Lower leg skin (tissue), 4 donors: ENCODE measurements at places on chromosomes 1 and 21.

- DNase-seq = no peak
Observed at GRCh38 chr21:41951876-41952567, 1.8 kb downstream of the C2CD2 start.

DNA sequence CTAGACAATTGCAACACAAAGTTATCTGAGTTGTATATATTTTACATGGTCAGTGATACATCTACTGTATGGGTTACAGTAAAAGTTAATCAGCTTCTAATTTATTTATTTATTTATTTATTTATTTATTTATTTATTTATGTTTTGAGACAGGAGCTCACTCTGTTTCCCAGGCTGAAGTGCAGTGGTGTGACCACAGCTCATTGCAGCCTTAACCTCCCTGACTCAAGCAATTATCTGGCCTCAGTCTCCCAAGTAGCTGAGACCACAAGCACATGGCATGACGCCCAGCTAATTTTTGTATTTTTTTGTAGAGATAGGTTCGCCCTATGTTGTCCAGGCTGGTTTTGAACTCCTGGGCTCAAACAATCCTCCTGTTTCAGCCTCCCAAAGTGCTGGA lies 241.6 kb downstream of the PTPRC start:
- DNase-seq = no peak

GRCh38 chr1:62676611-62677356 lies 11.4 kb downstream of the DOCK7 start:
- no peak for DNase-seq

GRCh38 chr1:100178091-100178490 lies at the start of gene LRRC39:
Gene LRRC39 (minus strand): TSS chr1:100178256. CDS start chr1:100168516, 9,740 bp downstream.
- no peak for DNase-seq

DNA sequence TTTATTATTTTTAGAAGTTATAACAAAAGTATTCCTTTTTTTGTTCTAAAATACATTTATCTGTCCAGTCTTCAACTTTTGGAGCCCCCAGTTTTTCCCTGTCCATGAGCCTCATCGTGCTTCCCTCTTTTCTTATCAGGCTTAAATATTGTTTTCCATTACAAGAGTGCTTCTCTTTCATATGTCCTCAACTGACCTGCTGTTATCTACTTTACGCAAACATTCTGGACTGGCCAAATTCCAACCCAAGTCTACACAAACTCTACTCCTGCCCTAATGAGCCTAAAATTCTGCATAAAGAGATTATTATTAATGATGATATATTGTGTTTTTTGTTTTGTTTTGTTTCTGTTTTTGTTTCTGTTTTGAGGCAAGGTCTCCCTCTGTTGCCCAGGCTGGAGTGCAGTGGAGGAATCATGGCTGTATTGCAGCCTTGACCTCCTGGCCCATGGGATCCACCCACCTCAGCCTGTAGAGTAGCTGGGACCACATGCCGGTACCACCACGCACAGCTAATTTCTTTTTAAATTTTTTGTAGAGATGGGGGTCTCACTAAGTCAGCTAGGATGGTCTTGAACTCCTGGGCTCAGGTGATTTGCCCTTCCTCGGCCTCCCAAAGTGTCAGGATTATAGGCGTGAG lies 318.8 kb upstream of the NEGR1 start:
- DNase-seq = no peak

DNA sequence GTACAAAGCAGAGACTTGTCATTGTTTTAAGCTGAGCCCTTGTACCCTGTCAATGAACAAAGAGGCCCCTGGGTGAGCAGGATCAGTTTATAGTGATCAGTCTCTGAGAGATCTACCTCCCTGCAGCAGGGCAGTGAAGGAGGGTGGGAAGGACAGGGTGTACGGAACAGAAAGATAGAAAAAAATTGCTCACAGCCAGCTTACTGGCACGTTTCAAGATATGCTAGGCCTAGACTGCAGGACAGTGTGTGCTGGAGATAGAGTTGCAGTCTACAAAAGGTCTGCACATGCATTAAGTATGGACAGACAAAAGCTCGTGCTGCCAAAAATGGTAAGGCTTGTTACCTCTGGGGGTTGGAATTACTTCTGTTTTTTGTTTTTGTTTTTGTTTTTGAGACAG lies 34.6 kb downstream of the OVAAL start:
- DNase-seq = no peak

DNA sequence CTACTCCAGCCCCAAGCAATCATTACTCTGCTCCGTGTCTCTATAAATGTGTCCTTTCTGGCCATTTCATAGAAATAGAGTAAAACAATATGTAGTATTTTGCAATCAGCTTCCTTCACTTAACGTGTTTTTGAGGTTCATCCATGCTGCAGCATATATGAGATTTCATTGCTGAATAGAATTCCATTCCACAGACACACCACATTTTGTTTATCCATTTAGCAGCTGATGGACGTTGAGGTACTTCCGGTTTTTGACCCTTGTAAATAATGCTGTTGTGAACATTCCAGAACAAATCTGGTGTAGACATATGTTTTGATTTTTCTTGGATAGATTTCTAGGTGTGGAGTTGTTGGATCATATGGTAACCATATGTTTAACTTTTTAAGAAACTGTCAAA lies 30.7 kb downstream of the ADAM30 start:
- DNase-seq = no peak
